ENCODE measurements at places on chromosomes 3 and 15.

GRCh38 chr3:132231633-132232032 is 85.6 kb upstream of the ACP3 start:
- DNase-seq = no peak

DNA sequence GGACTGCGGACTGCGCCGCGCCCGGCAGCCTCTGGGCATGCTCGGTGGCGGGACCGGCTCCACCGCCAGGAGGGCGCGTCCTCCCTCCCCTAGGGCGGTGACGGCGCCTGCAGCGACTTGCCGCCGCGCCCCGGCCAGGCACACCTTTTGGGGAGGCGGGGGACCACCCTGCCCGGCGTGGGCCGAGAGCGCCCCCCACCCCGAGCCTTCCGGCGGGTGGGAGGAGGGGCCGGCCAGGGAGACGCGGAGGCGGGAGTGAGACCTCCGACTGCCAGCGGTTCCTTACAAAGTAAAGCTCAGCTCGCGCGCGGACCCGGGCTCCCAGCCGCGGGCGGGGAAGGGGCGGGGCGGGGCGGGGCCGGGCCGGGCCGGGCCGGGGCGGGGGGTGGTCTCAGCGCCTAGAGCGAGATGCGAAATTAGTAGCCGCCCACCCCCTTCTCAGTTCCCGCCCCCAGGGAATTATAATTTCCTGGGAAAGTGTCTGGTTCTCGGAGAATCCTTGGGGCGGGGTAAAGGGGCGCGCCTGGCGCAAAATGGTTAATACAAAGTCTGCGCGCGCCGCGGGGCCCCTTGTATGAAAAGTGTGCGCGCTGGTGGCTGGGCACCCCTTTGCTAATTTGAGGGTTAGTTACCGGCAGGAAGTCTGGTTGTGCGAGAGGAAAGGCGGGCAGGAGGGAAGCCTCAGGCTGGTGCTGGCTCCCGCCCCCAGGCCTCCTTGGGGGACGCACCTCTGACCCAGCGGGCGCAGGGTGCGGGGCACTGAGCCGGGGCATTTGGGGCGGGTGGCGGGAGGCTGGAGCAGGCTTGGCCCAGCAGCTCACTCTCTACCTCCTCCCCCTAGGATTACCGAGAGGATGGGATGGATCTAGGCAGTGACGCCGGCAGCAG is 224.8 kb upstream of the IL12A start:
- no peak for DNase-seq

- DNase-seq = no peak
Measured at GRCh38 chr15:35071106-35071505, 14.0 kb downstream of the NANOGP8 start.

DNA sequence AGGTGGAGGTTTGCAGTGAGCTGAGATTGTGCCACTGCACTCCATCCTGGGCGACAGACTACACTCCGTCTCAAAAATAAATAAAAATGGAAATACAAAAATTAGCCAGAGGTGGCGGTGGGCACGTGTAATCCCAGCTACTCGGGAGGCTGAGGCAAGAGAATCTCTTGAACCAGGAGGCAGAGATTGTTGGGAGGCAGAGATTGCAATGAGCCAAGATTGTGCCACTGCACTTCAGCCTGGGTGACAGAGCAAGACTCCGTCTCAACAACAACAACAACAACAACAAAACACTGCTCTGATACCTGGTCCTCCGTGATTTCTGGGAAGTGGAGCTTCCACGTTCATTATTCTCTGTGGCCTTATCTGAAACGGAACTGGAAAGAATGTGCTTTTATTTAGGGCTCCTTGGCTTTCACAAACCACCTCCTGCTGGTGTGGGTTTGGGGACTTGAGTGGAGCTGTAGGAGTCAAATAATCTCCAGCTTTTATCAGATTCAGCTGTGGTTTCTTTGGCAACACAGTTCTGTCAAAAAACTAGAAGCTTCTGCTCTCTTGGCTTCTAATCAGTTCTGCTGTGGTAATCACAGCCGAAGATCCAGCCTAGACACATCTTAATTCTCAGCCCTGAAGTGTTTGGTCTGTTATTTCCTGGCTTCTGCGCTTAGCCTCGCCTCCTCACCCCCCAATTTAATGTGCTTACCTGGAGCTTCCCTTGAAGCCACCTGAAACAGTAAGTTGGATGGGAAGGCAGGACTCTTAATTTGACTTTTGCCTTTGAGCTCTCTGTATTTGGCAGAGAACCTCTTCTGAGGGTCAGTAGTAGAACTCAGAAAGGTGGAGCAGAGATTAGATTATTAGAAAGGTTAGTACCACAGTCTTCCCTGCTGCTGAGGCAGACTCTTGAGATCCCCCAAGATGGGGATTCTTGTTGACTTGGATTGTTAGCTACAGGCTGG is 21.4 kb downstream of the IRAK2 start:
- DNase-seq = no peak

GRCh38 chr3:145953316-145953715 is 207.7 kb downstream of the PLOD2 start:
- no peak for DNase-seq

DNA sequence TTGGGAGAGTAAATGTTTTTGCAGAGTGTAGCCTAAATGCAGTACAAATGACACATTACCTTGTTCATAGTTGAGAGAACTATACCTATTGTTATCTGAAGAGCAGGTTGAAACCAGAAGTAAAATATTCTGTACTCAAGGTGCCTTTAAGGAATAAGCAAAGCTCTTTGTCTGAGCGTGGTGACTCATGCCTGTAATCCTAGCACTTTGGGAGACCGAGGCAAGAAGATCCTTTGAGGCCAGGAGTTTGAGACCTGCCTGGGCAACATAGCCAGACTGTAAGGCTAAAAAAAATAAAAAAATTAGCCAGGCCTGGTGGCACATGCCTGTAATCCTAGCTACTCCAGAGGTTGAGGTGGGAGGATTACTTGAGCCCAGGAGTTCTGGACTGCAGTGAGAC is 2.2 kb upstream of the RNF13 start:
- DNase-seq = no peak

DNA sequence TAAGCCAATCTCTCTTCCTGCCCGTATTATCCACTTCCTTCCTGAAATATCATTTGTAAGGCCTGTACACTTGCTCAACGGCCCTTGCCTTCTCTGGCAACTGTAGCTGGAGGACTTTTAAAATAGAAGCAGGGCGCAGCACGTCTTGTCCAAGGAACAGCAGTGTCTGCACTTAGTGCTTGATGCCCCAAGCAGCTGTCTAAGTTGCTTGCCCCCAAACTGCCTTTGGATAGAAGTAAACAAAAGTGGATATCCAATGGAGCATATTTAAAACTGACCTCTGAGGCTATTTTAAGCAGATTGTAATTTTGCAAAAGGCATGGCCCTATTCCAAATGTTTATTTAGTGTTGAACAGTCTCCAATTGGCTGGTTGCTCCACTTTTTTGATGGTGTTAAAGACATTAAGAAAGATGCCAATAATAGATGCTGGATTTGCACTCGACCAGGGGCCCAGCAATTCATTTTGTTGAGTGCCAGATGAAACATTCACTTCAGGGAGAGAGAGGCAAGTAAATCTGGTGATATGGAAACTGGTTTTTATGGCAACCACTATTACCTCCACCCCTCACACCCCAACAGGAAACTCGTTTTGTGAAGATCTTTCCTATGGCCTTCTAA is 526.8 kb upstream of the TBL1XR1 start:
- DNase-seq = no peak

DNA sequence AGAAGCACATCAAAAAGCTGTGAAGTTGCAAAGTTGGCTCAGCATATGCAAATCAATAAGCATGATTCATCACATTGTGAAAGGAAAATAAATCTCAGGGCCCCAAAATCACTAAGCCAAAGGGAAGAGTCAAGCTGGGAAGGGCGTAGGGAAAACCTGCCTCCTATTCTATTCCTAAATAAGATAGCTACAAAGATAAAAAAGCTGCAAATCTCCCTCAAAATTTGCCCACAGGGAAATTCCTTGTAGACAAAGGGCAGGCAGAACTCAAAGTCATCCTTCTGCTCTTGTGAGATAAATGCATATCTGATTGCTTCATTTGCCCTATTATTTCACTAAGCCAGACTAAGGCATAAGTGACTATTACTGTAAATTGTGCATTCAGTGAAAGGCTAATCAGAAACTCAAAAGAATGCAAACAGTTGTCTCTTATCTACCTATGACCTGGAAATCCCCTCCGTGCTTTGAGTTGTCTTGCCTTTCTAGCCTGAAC is 30.5 kb upstream of the CCNL1 start:
- DNase-seq = no peak

Data from stimulated activated CD4-positive, alpha-beta T cell treated with anti-CD3 and anti-CD28 coated beads, Interleukin-1b, Interleukin-23, amount 100 ng/mL, for 4 hours (primary cell).